Caco-2 (cell line): ENCODE measurements at places on chromosomes 11 and 22. TPM values are rescaled to one million over a fixed set of nuclear protein-coding genes. Genes with fewer than 3 reads are reported as not detected.
A peak's percentile ranks its signal among the peaks of the same experiment; 100 is the strongest.

DNA sequence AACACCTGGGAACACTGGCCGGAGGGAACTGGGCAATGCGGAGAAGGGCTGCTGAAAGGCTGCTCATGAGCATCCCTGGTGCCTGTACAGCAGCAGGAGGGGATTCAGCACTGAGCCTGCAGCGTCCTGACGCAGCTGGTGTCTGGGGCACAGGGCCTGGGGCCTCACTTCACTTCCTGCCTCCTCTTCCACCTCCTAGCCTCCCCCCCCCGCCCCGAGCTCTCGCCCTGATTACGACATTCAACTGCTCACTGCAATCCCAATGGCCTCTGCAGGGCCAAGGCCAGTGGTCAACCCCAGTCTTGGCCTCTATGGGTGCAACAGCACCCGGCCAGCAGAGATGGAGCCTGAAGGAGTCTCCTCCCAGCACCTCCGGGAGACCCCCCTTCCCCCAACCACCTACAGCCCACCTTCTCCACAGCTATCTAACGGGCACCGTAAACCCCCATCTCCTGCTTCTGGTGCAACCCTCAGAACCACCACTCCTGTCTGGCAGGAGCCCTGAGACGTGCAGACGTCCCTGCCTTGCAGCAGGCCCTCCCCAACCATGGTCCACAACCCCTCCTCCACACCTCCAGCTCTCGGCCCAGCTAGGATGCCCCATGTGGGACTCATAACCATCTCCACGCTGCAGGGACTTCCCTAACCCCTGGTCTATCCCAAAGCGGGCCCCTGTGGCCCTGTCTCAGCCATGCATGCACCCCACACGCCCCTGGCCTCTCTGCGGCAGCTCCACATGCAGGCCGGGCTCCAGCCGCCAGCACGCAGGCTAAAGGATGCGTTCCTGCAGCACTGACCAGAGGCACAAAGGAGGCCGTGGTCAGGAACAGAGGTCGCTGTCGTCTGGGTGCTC, 38.2 kb downstream of the BRD1 start:
- H3K4me3 ChIP-seq: no peak overlapping the region
- no peak for DNase-seq
- H3K36me3 ChIP-seq: peaks cover 2% of the 10 kb centered on the region
- H3K27ac ChIP-seq: no peak overlapping the region
- no peaks in the 10 kb centered on the region for H3K27me3 ChIP-seq

DNA sequence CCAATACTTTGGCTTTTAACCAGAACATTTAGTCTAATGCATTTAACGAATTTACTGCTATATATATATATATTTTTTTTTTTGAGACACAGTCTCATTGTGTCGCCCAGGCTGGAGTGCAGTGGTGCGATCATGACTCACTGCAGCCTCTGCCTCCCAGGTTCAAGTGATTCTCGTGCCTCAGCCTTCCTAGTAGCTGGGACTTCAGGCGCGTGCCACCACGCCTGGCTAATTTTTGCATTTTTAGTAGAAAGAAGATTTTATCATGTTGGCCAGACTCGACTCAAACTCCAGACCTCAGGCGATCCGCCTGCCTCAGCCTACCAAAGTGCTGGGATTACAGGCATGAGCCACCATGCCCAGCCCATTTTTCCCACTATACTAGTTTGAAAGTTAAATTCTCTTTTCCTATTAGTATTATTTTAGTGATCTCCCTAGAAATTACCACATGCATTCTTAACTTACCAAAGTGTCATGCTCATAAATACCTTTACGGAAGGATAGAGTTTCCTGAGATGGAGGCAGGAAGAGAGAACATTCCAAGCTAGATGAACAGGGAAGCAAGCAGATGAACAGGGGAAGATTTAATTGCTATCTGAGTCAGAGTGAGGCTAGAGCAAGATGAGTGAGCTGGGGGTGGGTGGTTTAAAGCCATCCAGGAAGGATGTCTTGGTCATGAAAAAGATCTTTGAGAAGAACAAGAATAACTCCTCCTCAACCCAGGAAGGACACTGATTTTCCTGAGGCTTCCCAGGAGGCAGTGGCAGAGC, 4.4 kb upstream of the PGAP2 start:
- peak overlapping the region; percentile 20 for H3K27ac ChIP-seq
- H3K36me3 ChIP-seq: no peaks in the 10 kb centered on the region
- no peaks in the 10 kb centered on the region for H3K27me3 ChIP-seq
- H3K4me3 ChIP-seq: no peak overlapping the region
- DNase-seq: no peak
- peaks cover 16% of the 10 kb centered on the region for H3K4me1 ChIP-seq

DNA sequence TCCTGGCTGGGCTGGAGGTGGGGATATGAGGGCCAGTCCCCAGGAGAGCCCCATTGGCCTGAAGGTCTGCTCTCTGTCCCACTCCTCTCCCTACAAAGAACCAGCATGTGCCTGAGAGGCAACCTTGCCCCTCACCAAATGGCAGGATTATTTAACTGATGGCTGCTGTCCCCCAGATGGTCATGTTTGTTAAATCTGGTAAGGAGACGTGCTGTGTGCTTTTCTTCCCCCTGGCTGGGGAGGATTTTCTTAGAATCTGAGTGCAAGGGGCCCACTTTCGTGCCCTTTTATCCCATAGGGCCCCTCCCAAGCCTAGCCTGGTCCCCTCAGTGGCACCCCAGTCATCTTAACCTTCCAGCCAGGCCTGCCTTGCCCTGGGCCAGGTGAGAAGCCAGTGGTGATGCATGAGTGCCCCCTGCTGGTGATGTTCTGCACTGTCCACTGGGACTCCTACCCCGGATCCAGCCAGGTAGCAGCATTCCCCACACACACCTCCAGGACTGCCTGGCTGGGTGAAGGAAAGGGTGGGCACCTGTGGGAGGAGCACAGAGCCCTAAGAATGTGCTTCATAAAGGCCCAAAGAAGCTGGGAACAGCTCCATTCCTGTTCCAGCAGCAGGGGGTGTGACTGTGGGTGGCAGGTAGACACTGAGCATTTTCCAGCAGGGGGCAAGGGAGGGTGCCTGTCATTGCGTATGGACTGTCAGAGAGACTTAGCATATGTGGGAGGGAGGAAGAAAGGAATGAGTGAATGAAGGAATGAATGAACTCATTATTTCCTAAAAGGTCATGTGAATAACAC, 28.9 kb downstream of the MFNG start:
- no peaks in the 10 kb centered on the region for H3K36me3 ChIP-seq
- peaks cover 35% of the 10 kb centered on the region for H3K4me1 ChIP-seq
- H3K4me3 ChIP-seq: no peak overlapping the region
- peak; percentile 92 for DNase-seq

GRCh38 chr11:2791521-2792380, 92.0 kb upstream of the KCNQ1OT1 start:
- H3K36me3 ChIP-seq: no peaks in the 10 kb centered on the region; the same call in 1 of the 2 replicates
- no peaks in the 10 kb centered on the region; the same call in 1 of the 2 replicates for H3K27me3 ChIP-seq
- H3K4me1 ChIP-seq: peaks cover 8% of the 10 kb centered on the region
- H3K27ac ChIP-seq: no peak overlapping the region
- H3K4me3 ChIP-seq: no peak overlapping the region
- peak; percentile 18 for DNase-seq

DNA sequence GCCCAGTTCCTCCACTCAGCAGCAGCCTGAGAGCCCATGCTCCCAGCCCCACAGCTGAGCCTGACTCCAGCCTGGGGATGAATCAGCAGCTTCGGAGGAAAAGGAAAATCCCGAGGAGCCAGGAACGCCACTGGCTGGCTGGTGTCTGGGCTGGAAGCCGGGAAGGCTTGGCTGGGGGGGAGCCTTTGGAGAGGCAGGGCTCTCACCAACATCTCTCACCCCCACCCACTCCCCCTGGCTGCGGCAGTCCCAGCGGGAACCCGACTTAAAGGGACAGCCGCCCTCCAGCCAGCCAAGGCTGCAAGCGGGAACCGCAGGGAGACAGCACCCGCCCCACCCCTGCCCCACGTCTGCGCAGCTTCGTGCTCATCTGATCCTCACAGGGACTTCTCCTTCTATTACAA, 28.4 kb downstream of the KIAA0930 start:
- no peaks in the 10 kb centered on the region for H3K4me1 ChIP-seq
- no peak for DNase-seq
- no peak overlapping the region for H3K27ac ChIP-seq
- H3K36me3 ChIP-seq: no peaks in the 10 kb centered on the region
- no peaks in the 10 kb centered on the region for H3K27me3 ChIP-seq

The SAA4 gene
- total RNA-seq: not detected in 2 replicates

The SPCS2 gene
- 309 and 328 TPM in 2 replicates for total RNA-seq

The CARD16 gene
- total RNA-seq: 0.77 and 1.5 TPM in 2 replicates

The APOL4 gene
- total RNA-seq: not detected in 2 replicates

The SCGB1D2 gene
- total RNA-seq: not detected in 2 replicates

The APOL6 gene
- total RNA-seq: 10.0 and 13.9 TPM in 2 replicates
